ENCODE measurements at places on chromosomes 3 and 15. TPM values are rescaled to one million over a fixed set of nuclear protein-coding genes. Genes with fewer than 3 reads are reported as not detected.

Gene FSIP1
- polyA plus RNA-seq: 0.27 TPM

Gene ADGRG7
- polyA plus RNA-seq: not detected

Gene GABRR3
- polyA plus RNA-seq: not detected

Gene GPR27
- polyA plus RNA-seq: not detected

Gene UPK1B
- 1.3 TPM for polyA plus RNA-seq

Gene STAC
- polyA plus RNA-seq: not detected

GRCh38 chr15:85582131-85583079 lies 202.0 kb downstream of the AKAP13 start:
- H3K4me3 ChIP-seq: peak overlapping the region; percentile 49
- DNase-seq: peak; percentile 66
- peaks cover 48% of the 10 kb centered on the region for H3K4me1 ChIP-seq

- H3K36me3 ChIP-seq: no peaks in the 10 kb centered on the region
- no peak overlapping the region for H3K27ac ChIP-seq
- H3K4me1 ChIP-seq: peaks cover 8% of the 10 kb centered on the region
Measured at GRCh38 chr15:98881526-98882520, 125.8 kb downstream of the PGPEP1L start.

- H3K27ac ChIP-seq: no peak overlapping the region
- no peak overlapping the region for H3K4me3 ChIP-seq
- no peak for DNase-seq
- H3K27me3 ChIP-seq: no peaks in the 10 kb centered on the region
- H3K36me3 ChIP-seq: no peaks in the 10 kb centered on the region
Measured at GRCh38 chr3:145183261-145183660, 977.7 kb downstream of the PLOD2 start.

DNA sequence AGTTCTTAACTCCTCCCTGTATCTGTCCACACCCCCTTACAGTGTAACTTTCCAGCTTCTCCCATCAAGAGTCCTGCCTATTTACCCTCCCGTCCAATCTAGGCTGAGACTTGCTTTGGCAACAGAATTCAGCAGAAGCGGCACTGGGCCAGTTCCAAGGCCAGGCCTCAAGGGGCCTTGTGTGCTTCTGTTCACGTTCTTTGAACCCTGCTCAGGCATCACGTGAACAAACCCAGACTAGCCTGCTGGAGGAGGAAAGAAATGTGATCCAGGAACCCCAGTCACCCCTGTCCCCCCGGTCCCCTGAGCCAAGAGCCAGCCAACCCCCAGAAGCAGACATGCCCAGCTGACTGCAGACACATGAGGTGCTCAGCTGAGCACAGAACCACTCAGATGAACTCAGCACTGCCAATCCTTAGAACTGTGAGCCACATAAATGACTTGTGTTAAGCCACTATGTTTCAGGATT lies 76.1 kb upstream of the DCLK3 start:
- peaks cover 16% of the 10 kb centered on the region for H3K4me1 ChIP-seq
- no peak for DNase-seq
- no peak overlapping the region for H3K27ac ChIP-seq

GRCh38 chr3:25021816-25022215 lies 406.2 kb upstream of the RARB start:
- no peak overlapping the region for H3K27ac ChIP-seq
- H3K27me3 ChIP-seq: no peaks in the 10 kb centered on the region
- DNase-seq: no peak
- no peaks in the 10 kb centered on the region for H3K36me3 ChIP-seq
- no peak overlapping the region for H3K4me3 ChIP-seq

DNA sequence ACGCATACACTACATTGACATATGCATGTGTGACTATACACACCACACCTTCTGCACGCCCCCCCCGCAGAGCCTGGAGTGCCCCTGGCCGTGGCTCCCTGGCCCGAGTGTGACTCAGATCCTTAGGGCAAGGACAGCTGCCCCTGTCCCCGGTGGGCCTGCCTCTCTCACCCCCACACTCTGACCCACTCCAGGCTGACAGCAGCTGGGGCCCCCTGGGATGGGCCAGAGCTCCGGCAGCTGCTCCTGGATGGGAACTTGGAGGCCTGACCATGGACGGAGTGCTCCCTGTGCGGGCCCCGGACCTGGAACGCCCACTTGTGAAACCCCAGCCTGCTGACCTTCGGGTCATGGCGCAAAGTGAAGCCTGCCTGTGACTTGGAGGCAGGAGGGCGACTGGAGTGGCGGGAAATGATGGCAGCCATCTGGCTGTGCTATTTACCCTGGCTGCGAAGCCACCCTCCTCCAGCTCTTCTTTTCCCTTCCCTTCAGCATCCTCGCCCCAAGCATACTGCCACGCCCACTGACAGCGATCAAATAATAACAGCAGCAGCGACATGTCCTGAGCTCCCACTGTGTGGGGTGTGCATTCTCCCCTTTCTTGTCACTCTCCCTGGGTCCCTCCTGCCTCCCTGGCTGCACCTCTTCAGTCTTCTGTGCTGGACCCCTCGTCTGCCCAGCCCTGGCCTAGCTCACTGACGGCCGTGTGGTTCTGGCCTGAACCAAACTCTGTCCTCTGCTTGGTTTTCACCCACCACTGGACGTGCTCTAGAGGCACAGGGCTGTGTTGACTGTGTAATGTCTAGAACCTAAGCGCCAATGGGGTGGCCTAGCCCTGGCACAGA lies 90.7 kb upstream of the MEF2A start:
- H3K4me1 ChIP-seq: no peaks in the 10 kb centered on the region
- H3K27ac ChIP-seq: no peak overlapping the region
- DNase-seq: no peak
- no peaks in the 10 kb centered on the region for H3K36me3 ChIP-seq
- no peak overlapping the region for H3K4me3 ChIP-seq

GRCh38 chr15:20356444-20356910 lies 185.1 kb downstream of the GOLGA6L6 start:
- no peak overlapping the region for H3K4me3 ChIP-seq
- peak; percentile 92 for DNase-seq
- no peaks in the 10 kb centered on the region for H3K36me3 ChIP-seq

GRCh38 chr15:66941791-66942190 lies 123.6 kb upstream of the SMAD3 start:
- H3K36me3 ChIP-seq: no peaks in the 10 kb centered on the region
- H3K27ac ChIP-seq: no peak overlapping the region
- no peaks in the 10 kb centered on the region for H3K4me1 ChIP-seq
- no peak for DNase-seq
- no peak overlapping the region for H3K4me3 ChIP-seq
- H3K27me3 ChIP-seq: no peaks in the 10 kb centered on the region

GRCh38 chr3:195110647-195111318 lies 160.2 kb downstream of the XXYLT1 start:
- no peak for DNase-seq
- H3K36me3 ChIP-seq: no peaks in the 10 kb centered on the region
- H3K4me3 ChIP-seq: no peak overlapping the region
- H3K4me1 ChIP-seq: no peaks in the 10 kb centered on the region
- H3K27ac ChIP-seq: no peak overlapping the region

DNA sequence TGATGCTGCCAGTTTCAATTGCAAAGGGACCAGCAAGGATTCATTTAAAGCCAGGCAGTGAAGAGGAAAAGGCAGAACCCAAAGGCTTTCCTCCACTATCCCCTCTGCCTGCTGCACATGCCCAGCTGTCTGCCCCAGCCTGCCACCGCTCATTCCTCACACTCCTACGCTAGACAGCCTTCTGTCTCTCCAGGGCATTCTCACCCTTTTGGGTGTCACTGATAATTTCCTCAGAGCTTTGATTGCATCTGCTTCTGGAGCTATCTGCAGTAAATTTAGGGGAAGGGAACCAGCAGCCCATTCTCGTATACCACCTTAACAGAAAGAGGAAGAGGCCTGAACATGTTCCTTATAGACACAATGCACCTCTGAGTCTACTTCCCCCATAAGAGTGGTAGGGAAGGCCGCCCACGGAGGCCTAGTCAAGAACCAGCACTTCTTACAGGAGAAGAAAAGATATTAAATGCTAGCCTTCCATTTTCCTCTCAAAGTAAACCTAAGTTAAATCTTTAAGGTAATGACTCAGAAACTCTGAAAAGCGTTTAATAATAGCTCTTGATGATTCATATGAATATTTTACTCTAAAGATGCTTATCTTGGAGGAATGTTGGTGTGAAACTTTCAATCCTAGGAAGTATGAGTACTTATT lies 20.9 kb downstream of the NUDT16 start:
- no peak overlapping the region for H3K4me3 ChIP-seq
- no peak for DNase-seq
- H3K27ac ChIP-seq: no peak overlapping the region
- H3K36me3 ChIP-seq: no peaks in the 10 kb centered on the region

- no peak overlapping the region for H3K27ac ChIP-seq
- H3K27me3 ChIP-seq: no peaks in the 10 kb centered on the region
Measured at GRCh38 chr3:122688996-122689395, 8.4 kb downstream of the PARP14 start.
